ENCODE measurements at places on chromosomes 16 and 17.

DNA sequence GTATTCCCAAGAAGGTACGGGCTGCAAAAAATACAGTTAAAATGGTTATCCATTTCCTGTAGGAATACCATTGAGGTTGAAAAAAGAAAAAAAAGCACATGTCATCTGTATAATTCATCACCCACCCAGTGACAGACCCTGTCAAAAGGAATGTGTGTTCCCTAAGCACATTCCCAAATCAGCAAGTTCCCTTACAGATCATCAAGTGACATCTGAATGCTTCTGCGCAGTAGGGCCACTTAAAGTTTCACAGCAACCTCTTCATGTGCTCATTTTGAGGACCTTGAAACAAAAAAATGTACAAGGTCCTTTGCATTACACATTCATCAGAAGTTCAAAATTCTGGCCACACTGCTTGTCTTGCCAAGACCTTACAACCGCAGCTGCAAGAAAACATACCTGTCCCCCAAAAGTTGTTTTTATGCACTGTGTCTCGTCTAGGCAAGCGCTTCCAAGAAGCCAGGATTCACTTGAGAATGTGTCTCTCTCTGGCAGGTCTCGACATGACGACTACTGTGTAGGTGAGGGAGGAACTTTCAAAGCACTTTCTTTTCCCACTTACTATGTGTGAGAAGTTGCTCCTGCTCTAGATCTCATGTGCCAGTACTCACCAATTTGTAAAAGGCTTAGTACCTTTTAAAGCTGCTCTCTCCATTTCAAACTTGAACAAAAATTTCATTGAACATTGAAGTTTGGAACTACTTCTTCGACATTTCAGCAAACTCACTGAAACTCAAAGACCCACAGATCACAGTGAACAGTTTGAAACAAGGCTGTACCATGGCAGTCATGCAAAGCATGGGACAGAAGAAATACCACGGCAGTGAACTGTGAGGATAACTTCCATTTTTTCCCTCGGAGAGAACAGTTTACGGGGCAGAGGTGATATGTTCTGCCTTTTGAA is 4.3 kb upstream of the POLG2 start:
- DNase-seq: no peak

GRCh38 chr17:47325176-47325575 is 1.4 kb downstream of the EFCAB13 start:
- DNase-seq: peak; percentile 13

DNA sequence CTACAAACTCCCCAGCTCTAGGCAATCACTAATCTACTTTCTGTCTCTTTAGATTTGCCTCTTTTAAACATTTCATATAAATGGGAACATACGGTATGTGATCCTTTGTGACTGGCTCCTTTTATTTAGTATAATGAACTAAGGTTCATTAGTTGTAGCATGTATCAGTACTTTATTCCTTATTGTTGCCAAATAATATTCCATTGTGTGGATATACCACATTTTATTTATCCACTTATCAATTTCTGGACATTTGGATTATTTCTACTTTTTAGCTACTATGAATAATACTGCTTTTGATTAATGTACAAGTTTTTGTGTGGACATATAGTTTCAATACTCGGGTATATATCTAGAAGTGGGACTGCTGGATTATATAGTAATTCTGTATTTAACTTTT is 7.9 kb downstream of the DDX19B start:
- DNase-seq: no peak

DNA sequence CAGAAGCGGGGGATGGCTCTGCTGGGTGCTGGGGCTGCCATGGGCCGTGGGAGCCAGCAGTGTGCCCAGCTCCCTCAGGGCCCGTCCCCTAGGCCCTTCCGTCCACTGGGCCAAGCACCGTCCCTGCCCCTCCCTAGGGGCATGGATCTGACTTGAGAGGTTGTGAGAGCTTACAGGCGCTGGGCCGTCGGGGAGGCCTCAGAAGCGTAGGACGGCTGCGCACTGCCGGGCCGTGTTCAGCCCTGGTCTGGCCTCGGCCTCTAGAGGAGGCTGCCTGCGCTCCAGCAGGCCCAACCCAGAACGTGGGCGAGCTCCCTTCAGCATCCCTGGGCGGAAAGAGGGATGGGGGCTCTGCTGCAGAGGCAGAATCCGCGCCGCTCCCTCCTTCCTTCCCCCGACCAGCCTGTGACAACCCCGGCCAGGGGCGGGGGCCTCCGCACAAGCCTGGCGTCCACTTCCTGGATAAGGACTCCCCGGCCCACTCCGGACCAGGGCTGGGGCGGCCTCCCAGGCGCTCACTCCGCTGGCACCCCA is 685 bp upstream of the MPG start:
- DNase-seq: peak; percentile 73

DNA sequence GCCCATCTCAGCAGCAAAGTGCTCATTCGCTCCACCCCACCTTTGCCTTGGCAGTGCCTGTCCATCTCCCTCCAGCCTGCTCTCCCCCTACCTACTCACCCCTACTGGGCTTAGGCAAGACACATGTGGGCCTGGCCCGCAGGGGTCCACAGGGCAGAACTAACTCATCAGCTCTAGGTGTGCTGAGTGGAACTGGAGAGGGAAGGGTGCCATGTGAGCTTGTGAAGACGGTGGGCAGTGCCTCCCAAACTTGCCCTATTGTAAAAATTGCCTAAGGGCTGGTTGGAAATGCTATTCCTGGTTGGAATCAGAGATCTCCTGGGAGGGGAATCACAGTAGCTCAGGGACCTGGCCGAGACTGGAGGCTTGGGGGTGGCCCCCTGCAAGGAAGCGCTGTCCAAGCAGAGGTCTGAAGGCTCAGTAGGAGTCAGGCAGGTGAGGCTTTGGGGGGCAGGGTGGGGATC is 29.1 kb upstream of the TNS4 start:
- DNase-seq: no peak

GRCh38 chr17:77963441-77963840 is 4.9 kb downstream of the TNRC6C start:
- no peak for DNase-seq

DNA sequence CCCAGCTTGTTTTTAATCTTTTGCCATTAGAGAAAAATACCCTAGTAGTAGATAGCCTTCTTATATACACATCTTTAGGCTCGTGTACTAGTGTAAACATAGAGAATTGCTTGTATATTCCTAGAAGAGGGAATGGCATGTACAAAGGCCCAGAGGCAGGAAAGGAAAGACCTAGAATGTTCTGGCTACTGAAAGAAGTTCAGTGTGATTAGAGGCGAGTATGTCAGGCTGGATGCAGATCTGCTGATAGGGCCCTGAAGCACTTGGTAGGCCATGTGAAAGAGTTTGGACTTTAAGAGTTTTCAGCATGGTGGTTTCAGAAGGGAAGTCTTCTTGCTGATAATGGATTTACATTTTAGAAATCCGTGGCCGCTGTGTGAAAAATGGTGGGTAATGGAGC is 17.4 kb downstream of the CTCF start:
- no peak for DNase-seq

GRCh38 chr16:23807028-23807427 is 28.8 kb upstream of the PRKCB start:
- no peak for DNase-seq

DNA sequence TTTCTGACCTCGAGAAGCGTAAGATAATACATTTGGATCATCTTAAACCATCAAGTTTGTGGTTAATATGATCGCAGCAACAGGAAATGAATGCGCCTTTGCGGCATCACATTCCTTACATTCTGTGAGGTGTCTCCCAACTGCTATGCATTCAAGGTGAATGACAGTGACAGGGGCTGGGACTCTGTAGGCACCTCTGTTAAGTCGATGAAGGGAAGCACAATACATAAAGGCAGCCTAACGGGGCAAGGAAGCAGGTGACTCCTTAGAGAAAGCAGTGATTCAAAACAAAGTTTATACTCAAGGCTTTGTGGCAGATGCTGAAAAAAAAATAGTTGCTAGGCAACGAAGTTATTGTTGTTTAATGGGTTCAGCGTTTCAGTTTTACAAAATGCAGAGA is 21.6 kb upstream of the EVPL start:
- DNase-seq: no peak

DNA sequence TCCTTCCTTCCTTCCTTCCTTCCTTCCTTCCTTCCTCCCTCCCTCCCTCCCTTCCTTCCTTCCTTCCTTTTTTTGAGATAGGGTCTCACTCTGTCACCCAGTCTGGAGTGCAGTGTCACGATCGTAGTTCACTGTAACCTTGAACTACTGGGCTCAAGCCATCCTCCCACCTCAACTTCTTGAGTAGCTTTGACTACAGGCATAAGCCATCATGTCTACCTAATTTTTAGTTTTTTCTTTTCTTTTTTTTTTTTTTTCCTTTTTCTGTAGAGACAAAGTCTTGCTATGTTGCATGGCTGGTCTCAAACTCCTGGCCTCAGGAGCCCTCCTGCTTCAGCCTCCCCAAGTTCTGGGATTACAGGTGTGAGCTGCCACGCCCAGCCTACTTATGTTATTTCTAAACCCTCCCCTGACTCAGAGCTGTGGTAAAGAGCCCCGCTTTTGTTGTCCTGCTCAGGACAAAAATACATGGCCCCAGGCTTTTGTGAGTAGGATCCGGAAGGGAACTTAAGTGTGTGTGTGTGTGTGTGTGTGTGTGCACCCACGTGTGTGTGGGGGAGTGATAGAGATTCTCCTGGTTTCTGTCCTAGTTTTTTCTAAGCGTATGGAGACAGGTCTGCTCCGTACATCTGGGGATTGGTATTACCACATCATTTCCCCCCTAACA is 67.1 kb downstream of the PRKCB start:
- DNase-seq: no peak

GRCh38 chr17:41402161-41402560 is 4.8 kb upstream of the KRT31 start:
- DNase-seq: no peak

DNA sequence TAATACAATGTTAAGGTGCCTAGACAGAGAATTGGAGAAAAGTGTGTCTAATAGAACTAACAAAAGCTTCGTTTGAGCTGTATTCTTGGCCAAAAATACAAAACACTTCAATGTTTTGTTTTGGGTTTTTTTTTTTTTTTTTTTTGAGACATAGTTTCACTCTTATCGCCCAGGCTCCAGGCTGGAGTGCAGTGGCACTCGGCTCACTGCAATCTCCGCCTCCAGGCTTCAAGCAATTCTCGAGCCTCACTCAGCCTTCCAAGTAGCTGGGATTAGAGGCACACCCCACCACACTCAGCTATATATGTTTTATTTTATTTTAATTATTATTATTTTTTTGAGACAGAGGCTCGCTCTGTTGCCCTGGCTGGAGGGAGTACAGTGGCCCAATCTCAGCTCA is 38.3 kb upstream of the CARMIL2 start:
- DNase-seq: no peak

GRCh38 chr17:17815062-17815406 is 21.8 kb downstream of the SREBF1 start:
- DNase-seq: no peak
